Ovary (tissue), 10 donors: ENCODE measurements at places on chromosomes 3 and 15.

DNA sequence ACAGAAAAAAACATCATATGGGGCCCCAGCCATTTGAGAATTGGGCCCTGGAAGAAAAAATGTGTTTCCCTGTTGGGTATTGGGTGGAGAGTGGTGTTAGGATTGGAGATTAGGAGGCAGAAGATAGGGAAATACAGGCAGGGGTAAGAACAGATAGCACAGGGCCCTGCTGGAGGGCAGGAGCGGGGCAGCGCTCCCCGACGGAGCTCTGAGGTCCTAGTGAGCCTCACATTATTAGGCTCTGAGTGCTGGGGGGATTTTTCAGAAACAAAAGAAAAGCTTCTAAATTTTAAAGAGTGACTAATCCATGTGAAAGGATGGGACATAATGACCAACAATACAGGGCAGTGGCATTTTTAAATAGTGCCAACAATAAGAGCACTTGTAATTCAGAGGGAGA lies 241.2 kb downstream of the SOX2 start:
- no peak for DNase-seq

DNA sequence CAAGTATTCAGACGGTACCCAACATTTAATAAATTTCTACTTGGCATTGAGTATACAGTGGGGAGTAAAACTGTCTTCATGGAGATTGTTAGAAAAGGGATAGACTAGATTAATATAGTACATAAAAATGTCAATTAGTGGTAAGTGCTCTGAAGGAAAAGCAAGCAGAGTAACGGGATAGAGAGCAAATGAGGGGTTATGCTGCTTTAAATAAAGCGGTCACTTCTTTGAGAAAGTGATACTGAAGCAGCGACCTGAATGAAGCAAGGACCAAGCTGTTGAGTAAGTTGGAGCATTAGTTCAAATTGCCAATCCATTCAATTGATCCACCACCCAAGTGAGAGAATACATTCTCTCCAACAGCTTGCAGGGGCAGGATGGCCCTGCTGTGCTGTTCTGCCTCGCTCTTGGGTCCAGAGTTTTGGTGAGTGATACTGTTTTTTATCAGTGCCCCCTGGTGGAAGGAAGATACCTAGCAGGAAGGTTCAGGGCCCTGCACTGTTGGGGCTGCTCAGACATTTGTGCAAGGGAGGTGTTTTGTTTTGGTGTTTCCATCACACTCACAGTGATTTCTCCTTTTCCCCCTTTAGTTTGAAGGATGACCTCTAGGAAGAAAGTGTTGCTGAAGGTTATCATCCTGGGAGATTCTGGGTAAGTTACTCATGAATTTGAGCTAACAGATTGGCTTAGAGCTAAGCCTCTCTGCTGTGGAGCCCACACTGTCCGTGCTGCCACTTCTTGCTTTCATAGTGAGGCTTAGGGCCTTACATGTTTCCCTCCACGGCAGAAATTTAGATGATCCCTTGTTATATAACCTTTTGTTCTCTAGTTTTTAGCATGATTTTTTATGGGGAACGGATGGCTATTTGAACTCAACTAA lies 69.0 kb downstream of the RAB7A start:
- peak; percentile 34 for DNase-seq

GRCh38 chr15:77656294-77656693 lies 23.6 kb upstream of the LINGO1 start:
- no peak for DNase-seq

GRCh38 chr3:144683065-144683464 lies 711.4 kb downstream of the DIPK2A start:
- no peak for DNase-seq

- no peak for DNase-seq
Observed at GRCh38 chr3:170903123-170903522, 5.3 kb downstream of the EIF5A2 start.

- DNase-seq = no peak
Observed at GRCh38 chr3:31039145-31039544, 144.7 kb upstream of the GADL1 start.
